ENCODE measurements at places on chromosomes 12 and 14.

DNA sequence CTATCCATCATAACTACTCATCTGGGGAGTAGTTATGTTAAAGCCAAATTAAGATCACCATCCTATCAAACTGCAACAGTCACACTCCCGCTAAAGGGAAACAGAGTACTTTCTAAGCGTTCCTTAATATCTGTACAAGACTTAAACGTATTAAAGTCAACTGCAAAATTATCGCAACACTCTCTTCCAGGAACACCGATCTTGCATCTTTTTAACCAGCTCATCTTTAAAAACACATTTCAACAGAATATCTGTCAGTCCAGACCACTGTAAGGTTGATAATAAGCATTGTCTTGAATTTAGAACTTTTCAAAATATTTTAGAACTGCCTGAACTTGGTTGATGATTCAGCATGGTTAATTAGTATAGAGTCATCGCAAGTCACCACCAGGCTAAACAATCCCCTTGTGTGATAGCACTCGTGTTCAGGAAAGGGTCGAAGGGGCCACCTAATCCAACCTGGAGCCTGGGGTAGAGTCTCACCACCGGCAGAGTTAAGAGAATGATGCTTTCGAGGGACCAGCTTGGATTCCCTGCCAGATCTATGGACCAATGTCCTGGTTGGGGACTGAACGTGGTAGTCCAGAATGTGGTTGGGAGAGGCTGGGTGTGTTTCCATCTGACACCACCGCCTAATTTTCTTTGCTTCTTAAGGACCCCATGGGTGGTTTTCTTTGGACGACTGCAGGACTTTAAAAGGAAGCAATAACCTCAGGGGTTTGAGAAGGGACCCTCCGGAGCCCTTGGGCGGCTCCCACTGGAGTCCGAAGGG, 890 bp downstream of the SPTLC2 start:
- no peak for DNase-seq

DNA sequence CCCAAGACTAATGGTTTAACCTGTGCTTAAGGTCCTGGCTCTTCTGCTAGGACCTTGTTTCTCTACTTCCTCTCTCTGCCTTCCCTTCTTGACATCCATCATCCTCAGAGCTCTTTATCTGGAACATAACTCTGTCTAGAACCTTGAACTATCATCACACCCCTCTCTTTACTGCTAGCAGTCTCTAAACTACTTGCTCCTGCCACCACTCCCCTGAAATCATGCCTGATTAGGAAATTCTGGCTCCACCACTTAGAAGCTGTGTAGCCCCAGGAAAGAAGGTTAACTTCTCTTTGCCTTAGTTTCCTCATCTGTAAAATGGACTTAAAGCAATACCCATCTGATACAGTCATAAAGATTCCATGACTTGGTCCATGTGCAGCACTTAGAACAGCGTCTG, 9.1 kb downstream of the SLC38A1 start:
- no peak for DNase-seq

DNA sequence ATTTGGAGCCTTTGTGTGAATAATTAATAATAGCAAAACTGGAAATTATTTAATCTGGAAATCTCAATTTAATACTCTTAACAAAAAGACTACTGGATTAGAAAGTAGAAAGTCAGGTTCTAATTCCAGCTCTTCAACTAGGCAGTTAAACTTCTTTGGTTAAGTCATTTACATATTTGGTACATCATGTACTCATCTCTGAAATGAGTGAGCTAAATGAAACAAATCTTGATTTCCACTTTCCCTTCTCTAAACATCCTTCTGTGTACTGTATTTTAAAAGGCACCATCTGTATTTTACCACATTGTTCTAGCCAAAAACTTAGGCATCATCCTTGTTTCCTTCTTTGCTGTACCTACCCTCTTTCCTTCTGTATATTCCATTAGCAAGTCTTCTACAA, 26.9 kb downstream of the CRADD start:
- no peak for DNase-seq

DNA sequence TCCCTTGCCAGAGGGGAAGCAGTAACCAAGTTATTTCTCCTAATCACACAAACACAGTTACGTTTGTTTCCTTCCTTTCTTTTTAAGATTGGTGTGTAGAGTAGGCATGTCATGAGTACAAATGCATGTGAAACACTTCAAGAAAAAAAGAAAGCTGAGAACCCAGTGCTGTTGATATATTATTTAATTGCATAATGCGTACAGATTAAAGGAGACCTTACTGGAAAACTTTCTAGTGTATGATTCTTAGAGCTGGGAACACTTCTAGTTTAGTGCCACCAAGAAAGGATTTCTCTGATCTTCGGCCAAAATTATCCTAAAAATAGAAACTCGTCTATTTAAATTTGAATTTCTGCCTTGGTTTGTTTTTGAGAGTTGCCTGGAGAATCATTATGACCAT, 365.5 kb downstream of the CCDC91 start:
- DNase-seq, result no peak

DNA sequence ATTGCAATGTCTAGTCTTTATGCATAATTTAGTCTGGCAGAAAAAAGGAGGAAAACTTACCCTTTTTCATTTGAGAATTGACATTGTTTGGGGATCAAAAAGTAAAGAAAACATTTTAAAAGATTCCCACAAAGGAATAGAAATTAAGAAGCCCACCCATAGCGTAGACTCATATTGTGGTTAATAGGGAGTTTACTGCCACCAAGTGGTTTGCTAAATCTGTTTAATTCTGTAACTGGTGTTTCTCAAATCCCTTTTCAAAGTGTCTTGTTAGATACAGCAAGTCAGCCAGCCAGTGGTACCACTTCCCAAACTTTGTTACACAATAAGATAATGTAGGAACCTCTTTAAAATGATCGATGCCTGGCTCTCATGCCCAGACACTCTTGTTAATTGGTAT, 180.3 kb downstream of the IPO8 start:
- no peak for DNase-seq

DNA sequence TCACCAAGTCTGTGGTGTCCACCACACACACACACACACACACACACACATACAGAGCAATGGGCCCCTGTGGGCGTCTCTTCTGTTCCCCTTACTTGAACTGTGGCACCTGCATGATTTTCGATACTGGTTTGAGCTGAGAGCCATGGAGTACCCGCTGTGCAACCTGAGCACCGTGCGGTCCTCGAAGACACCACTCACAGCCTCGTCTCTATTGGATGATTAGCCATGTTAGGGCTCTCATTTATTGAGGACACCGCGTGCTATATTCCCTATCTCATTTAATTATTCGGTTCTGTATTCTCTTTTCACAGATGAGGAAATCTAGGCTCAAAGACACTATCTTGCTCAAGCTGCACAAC, 623 bp upstream of the C14orf132 start:
- no peak for DNase-seq

GRCh38 chr12:86407620-86408208, 151.5 kb upstream of the MGAT4C start:
- no peak for DNase-seq

DNA sequence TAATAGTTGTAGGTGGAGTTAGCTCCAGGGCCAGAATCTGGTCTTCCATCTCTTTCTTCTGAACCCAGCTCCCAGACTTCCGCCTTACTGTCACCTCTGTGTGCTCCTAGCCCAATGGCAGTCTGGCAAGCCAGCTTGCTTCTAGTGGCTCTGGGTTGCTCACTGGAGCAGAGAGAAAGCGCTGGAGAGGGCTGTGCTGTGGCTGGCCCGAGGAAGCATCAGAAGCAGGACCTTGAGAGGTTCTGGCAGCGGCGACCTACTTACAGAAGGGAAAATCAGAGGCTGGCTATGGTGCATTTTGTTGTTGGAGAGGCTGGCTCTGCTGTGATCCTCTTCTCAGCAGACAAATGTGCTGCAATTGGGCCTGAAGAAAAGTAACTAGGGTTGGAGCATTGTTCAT, 28.6 kb downstream of the KCNA5 start:
- DNase-seq, result no peak

- no peak for DNase-seq
Measured at GRCh38 chr14:99468836-99469592, 11.6 kb downstream of the SETD3 start.

GRCh38 chr12:131004166-131004565, 50.5 kb downstream of the ADGRD1 start:
- no peak for DNase-seq

All from activated naive CD4-positive, alpha-beta T cell (primary cell).